ENCODE measurements at places on chromosomes 6 and 20.

- no peak for DNase-seq
Observed at GRCh38 chr6:45512717-45513116, 135.0 kb upstream of the SUPT3H start.

GRCh38 chr20:32789896-32790750 is 27.9 kb downstream of the DNMT3B start:
- DNase-seq: no peak

DNA sequence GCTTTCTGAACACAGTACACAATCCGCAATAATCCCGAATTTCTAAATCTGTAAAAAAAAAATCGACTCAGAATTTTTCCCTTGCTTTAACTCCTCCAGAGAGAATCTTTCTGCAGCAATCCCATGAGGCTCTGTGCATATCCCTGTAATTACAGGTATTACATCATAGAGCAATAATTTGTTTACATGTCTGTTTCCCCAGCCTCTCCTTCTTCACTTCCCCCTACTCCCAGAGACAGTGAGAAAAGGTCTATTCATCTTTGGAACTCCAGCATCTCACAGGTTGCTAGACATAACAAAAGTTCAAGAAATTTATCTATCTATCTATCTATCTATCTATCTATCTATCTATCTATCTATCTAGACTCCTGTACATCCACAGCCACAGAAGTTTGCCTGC is 26.0 kb downstream of the KLHL31 start:
- no peak for DNase-seq

GRCh38 chr20:19453862-19454261 is 241.4 kb downstream of the SLC24A3 start:
- DNase-seq: no peak

DNA sequence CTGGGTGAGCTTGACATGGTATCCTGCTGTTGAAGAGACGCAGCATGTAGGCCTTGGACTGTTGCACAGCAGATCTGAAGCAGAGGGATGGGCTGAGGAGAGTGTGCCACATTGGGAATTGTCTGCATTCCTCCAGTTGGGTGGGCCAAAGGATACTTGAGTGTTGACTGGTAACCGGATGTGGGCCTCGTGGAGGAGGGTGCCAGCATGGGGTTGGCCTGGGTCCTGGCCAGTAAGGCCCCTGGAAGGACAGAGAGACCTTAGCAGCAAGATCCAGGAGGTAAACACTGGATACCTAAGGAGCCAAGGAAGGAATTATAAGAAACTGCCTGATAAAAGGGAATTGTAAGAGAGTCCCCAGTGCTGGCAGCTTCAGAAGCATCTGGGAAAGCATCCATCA is 76.9 kb downstream of the FIG4 start:
- no peak for DNase-seq

DNA sequence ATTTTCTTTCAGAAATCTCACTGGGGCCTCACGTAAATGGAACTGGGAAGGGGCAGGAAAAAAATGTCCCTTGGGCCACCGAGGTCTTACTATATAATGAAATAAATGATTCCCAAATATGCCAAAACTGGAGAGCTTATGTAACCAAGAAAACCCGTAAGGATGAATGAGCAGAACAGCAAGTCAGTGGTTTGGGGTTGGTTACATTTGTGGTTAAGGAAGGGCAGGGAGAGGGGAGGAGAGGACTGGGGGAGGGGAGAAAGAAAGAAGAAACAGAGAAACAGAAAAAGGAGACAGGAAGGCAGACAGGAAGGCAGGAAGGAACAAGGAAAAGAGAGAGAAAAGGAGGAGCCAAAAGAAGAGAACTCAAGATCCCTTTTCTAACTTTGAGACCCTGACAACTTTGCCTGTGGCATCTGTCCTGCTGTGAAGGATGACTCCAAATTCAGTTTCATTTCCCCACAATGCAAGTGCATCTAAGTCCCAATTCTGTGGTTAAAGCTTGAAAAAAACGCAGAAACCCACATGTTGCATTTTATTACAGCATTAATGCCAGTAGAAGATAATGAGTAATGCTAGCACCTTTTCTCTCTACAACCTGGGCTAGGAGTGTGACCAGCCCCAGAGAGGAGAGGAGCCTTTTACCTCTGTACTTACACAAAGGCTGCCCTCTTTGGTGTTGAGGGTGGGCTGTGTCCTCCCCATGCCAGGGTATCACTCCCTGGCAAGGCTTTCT is 10.8 kb upstream of the ARMC2 start:
- no peak for DNase-seq

- no peak for DNase-seq
Observed at GRCh38 chr6:25100288-25100687, 164.5 kb upstream of the RIPOR2 start.

- DNase-seq: no peak
Observed at GRCh38 chr6:16704401-16705045, 56.7 kb downstream of the ATXN1 start.

DNA sequence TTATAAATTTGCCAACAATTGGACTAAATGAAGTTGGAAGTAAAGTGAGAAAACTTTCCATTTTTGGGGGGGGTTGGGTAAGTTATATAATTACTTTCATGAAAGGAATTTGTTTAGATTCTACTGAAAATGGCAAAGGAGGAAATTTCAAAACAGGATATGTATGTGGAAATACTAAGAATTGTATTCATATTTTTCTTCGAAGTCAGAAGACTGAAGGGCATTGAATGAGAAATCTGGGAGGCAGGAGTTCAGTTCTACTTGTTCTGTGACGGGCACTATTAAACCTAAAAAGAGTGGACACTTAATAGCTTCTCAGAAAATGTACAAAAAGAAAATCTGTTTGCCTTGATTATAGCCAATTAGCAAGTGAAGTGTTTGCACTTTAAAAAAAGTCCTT is 114.7 kb downstream of the PRIM2 start:
- DNase-seq: no peak

- DNase-seq: no peak
Observed at GRCh38 chr20:6919792-6920468, 152.4 kb downstream of the BMP2 start.

GRCh38 chr20:5657190-5657875 is 92.9 kb upstream of the SHLD1 start:
- DNase-seq: peak; percentile 88

GRCh38 chr6:146651482-146651863 is 52.7 kb downstream of the ADGB start:
- no peak for DNase-seq

- DNase-seq: no peak
Observed at GRCh38 chr6:35047265-35048011, 93.7 kb downstream of the TCP11 start.

- DNase-seq: no peak
Observed at GRCh38 chr6:167799033-167799821, 27.5 kb upstream of the AFDN start.

GRCh38 chr6:160124007-160124406 is 2.4 kb downstream of the SLC22A1 start:
- DNase-seq: no peak

DNA sequence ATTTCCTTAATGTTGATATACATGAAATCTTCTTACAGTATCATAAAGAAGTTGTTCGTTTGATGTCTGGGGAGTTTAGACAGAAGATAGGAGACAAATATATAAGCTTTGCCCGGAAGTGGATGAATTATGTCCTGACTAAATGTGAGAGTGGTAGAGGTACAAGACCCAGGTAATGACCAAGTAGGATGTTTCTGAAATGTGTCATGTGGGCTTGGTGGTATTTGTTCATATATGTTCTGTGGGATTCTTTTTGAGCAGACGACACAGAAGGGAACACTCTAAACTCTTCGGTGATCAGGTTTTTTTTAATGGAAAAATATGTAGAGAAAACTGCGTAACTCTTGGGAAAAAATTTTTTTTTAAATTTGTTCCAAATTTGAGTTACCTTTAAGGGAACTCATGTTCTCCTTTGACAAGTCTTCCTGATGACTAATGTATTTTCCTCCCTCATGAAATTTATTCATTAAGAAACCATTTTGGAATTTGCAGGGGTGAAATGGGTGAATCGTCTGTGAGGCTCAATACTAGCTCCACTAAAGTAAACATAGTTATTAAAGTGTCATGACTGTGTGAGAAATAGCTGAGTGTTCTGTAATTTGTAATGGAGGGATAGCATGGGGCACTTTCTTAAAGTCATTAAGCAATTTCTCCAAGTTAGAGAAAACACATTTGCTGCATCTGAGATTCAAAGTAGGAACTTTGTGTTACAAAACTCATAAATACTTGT is 100.6 kb downstream of the MAP3K4 start:
- DNase-seq: no peak

GRCh38 chr20:33539129-33539528 is 49.2 kb downstream of the CBFA2T2 start:
- DNase-seq: peak; percentile 66

GRCh38 chr20:50199703-50200102 is 9.1 kb downstream of the CEBPB start:
- no peak for DNase-seq

- no peak for DNase-seq
Observed at GRCh38 chr6:147467886-147468285, 40.6 kb upstream of the SAMD5 start.

GRCh38 chr6:22328474-22328873 is 31.6 kb upstream of the PRL start:
- DNase-seq: no peak

- no peak for DNase-seq
Observed at GRCh38 chr6:14851281-14851680, 394.6 kb upstream of the JARID2 start.

DNA sequence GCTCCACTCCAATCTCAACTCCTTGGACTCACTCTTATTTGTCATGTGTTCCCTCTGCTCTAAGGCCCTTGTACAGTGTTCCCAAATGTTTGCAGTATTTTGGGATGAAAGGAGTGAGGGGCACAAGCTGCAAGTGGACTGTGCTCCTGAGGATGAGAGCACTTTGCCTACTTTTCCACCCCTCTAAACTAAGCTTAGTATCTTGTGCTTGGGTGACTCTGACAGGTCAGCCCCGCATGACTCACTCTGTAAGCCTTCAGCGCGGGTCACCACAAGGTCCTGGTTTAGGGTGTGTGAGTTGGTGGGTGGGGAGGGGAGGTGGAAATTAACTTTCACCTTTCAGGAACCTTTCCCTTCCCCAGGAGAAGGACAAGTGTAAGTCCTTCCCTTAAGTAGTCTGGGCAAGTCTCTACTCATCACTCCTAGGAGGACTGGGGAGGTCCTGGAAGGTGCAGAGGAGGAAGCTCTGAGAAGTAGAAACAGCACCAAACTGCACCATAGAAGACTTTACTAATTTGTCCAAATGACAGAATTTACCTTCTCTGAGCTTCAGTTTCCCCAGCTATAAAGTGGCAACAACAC is 68.8 kb upstream of the EPB41L1 start:
- DNase-seq: peak; percentile 78

GRCh38 chr6:38846361-38846760 is 131.2 kb downstream of the DNAH8 start:
- no peak for DNase-seq

DNA sequence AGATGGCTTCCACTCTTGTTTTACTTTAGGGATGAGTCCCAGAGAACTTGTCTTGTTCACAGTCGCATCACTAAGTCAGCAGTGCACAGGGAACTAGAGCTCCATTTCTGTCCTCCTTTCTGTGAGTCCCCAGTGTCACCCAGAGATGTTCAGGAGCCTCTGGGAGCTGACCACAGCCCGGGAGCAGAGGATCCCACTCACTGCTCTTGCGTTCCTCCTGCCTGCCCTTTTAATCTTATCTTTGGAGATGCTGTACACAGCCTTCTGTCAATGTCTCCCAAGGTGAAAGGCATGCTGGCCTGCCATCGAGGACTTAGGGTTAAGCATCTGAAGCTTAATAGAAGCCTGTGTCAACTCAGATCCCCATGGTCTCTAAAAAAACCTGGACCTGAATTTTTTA is 71.2 kb downstream of the IGF2R start:
- no peak for DNase-seq

DNA sequence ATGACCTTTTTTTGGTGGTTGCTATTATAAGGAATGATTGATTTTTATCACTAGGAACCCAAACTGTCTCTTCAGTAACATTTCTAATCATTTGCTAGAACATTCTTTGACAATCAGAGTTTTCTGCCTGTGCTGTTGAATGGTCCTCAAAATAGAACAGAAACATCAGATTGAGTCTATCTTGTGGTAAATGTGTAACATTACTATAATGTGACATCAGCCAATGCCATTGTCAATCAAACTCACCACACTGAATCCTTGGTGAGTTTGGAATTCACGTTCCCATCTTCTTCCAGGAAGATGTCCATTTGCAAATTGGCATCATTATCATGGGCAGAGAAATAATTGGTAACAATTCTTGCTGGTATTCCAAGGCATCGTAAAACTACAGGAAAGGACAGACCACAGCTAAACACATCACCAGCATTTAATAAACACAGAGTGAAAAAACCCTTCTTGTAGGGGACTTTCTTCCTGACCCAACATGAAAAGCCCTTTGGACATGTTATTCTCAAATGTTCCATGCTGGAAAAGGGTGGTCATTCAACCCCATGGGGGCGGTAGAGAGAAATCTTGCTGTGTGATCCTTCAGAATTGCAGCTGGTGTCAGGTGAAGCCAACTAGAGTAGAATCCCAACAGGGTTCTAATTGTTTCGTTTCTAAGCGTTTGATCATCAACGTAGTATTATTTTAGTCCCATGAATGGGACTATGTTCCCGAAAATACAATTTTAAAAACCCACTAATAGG is 98.5 kb downstream of the F13A1 start:
- no peak for DNase-seq

DNA sequence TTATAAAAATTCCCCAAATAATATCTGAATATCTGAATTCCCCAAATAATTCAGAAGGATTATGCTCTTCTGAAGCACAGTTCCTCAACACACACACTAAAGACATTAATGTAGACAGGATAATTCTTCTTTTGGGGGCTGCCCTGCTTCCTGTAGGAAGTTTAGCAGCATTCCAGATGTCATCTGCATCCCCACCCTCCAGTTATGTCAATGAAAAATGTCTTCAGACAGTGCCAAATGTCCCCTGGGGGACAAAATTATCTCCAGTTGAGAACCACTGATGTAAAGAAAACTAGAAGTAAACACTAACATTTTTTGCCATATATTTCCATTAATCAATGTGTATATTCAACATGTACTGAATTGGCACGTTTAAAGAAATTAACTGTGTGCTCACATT is 25.9 kb upstream of the NAA20 start:
- no peak for DNase-seq

Measured in epithelial cell of proximal tubule (primary cell).